Thoracic aorta (tissue), 2 donors: ENCODE measurements at places on chromosomes 16 and 17.

DNA sequence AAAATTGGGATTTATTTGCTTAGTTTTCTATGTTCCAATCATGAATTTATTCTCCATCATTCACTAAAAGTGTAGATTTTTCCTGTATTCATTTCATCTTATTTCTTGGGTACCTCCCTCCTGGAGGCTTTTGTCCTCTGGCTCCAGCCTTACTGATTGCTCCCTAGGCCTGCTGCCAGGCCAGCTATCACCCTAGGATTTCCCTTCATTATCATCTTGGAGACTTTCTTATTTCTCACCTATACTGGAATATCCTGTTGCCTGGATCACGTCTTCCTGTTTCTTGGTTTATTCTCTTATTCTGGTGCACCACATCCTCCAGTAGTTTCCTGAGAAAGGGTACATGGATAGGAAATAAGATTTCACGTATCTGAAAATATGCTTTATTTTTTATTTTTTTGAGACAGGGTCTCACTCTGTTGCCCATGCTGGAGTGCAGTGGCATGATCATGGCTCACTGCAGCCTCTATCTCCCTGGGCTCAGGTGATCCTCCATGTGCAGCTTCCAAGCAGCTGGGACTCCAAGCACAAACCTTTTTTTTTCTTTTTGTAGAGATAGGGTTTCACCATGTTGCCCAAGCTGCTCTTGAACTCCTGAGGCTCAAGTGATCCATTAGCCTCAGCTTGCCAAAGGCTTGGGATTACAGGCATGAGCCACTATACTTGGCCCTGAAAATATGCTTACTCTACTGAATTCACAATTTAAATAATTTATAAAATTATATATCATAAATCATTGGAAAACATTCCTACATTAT is 13.3 kb upstream of the KPNB1 start:
- no peak for DNase-seq

- no peak for DNase-seq
Observed at GRCh38 chr16:70565053-70565452, 41.4 kb downstream of the SF3B3 start.

- DNase-seq = no peak
Observed at GRCh38 chr17:35778641-35779196, 16.7 kb downstream of the MMP28 start.

GRCh38 chr17:74213861-74214391 is 555 bp downstream of the TTYH2 start:
- no peak for DNase-seq

GRCh38 chr17:51668155-51668962 is 408.0 kb downstream of the UTP18 start:
- DNase-seq = no peak

DNA sequence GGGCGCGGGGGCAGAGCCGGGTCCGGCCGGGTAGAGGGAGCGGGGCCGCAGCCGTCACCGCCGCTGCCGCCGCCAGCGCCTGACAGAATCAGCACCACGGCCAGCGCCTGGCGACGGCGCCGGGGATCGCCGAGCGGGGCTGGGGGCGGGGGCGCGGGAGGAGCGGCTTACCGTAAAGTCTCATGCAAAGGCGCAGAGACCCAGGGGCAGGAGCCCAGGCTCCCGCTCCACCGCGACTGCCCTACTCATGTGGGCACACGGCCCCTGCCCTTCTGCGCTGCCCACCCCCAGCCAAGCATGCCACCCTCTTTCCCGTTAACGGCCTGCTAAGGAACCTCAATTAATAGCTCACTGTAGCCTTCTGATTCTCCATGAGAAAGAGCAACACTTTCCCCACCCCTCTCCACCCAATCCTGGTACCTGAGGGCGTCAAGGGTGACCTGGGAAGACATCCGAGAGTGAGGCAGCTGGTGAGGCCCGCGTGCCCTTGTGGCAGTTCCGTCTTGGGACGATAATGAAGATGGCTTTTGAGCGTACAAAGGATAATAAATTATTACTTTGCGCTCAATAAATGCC is at the start of gene SEZ6:
Gene SEZ6 (minus strand): TSS at position 98 of the 576 bp plus-strand sequence. CDS start 164 bp downstream, outside the sequence.
- no peak for DNase-seq

DNA sequence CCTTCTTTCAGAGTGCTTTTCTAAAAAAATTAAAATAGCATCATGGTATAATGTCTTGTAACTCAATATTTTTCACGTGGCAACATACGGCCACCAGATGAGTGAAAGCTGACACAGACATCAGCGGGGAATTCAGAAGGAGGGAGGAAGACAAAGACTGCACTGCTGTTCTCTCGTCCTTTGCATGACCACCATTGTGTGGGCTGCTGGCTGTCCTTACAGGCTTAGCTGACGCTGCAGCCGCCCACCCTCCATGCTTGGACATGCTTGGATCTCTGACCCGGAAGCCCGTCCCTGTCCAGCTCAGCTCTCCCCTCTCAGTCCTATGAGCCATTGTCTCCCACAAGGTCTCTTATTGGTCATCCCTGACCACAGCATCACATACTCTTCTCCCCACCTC is 11.4 kb upstream of the MLYCD start:
- DNase-seq = no peak

- DNase-seq = no peak
Observed at GRCh38 chr16:56515665-56516064, 4.2 kb downstream of the BBS2 start.

- no peak for DNase-seq
Observed at GRCh38 chr17:75516619-75517296, 430 bp downstream of the TSEN54 start.

DNA sequence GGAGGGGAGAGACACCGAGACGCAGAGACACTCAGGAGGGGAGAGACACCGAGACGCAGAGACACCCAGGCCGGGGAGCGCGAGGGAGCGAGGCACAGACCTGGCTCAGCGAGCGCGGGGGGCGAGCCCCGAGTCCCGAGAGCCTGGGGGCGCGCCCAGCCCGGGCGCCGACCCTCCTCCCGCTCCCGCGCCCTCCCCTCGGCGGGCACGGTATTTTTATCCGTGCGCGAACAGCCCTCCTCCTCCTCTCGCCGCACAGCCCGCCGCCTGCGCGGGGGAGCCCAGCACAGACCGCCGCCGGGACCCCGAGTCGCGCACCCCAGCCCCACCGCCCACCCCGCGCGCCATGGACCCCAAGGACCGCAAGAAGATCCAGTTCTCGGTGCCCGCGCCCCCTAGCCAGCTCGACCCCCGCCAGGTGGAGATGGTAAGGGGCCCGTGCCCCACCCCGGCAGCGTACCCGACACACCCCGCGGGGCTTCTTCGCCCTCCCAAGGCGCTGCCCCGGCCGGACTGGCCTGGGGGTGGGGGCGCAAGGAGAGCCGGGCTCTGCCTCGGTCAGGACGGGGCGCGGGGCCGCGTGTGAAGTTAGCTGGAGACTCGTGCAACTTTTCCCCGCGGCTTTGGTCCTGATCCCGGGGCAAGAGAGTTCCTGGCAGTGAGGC is 427 bp downstream of the PPP1R1B start:
- DNase-seq = no peak

DNA sequence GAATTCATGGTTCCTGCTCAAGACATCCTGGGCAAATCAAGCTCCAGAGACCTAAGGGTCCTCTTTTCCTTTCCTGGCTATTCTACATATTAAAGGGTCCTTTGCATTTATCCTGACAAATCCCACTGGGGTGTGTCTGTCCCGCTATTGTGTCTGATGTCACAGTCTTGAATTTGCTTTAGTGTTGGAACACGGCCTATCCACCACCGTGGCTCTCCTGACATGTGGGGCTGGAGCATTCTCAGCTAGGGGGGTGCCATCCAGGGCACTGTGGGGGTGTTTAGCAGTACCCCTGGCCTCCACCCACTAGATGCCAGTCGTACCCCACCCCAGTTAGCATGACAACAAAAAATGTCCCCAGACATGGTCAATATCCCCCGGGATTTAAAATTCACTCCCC is 92.9 kb downstream of the IRF8 start:
- no peak for DNase-seq

GRCh38 chr17:16486373-16487250 is 5.4 kb downstream of the LRRC75A start:
- DNase-seq = peak; percentile 39

- DNase-seq = no peak
Observed at GRCh38 chr17:77475016-77475976, 334.5 kb downstream of the SEC14L1 start.

- no peak for DNase-seq
Observed at GRCh38 chr16:55398762-55399161, 74.8 kb downstream of the IRX6 start.

- DNase-seq = no peak
Observed at GRCh38 chr17:43880420-43880991, 26.8 kb downstream of the MPP2 start.

DNA sequence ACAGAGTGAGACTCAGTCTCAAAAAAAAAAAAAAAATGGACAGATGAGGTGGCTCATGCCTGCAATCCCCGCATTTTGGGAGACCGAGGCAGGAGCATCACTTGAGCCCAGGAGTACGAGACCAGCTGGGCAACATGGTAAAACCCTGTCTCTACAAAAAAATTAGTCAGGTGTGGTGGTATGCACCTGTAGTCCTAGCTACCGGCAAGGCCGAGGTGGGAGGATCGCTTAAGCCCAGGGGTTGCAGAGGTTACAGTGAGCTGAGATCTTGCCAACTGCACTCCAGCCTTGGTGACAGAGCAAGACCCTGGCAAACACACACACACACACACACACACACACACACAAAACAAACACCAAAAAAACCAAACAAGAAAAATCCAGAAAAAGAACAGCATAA is 7.7 kb upstream of the ENGASE start:
- DNase-seq = no peak

DNA sequence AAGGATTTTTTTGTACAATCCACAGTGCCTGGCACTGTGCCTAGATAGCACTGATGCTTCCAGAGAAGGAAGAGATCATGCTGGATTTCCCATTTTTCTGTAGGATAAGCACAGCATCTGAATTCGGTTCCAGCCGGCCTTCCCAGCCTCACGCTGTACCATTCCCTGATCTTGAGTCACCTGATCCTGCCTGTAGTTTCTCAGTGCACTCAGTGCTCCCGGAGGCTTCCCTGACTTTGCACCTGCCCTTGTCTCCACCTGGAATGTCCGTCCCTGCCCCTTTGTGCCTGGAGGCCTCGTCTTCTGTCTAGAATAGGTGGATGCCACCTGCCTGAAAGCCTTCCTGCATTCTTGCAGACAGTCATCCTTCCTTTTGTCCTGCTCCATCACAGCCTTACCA is 179.9 kb downstream of the CCDC182 start:
- DNase-seq = no peak

DNA sequence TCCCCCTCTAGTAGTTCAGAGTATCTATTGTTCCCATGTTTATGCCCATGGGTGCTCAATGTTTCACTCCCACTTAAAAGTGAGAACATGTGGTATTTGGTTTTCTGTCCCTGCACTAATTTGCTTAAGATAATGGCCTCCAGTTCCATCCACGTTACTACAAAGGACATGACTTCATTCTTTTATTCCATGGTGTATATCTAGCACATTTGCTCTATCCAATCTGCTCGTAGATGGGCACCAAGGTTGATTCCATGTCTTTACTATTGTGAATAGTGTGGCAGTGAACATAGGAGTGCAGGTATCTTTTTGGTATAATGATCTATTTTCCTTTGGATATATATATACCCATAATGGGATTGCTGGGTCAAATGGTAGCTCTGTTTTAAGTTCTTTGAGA is 169.2 kb upstream of the TBX2 start:
- no peak for DNase-seq

- DNase-seq = no peak
Observed at GRCh38 chr17:13419676-13420075, 182.1 kb downstream of the HS3ST3A1 start.

GRCh38 chr17:82373731-82374625 is 2.4 kb downstream of the UTS2R start:
- no peak for DNase-seq

- DNase-seq = no peak
Observed at GRCh38 chr16:78211946-78212345, 112.5 kb downstream of the WWOX start.

DNA sequence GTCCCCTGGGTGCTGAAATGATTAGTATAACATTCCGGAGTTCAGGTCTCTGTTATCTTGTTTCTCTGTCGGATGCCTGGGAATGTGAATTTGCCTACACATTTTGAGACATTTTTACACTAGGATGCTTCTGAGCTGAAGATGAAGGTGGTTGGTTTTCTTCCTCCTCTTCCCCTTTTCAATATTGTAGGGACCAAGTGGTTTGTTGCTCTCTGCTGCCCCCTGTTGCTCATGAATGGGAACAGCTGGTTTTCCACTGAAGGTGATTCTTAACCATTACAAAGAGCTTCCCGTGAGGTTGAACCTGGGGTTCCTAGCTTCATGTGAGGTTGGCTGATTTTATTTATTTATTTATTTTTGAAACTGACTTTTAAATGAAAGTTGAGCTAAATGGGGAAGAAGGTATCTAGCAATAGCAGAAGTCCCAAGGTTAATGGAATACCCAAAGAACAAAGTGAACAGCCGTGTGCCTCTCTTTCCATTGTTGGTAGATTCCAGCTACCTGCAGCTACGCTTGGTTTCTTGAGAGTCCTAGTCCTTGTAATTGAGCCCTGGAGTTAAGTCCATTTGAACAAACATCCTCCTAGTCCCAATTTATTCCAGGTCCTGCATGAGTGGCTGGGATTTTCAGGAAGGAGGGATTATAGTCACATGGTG is 983.9 kb upstream of the EEF2KMT start:
- DNase-seq = no peak

- DNase-seq = no peak
Observed at GRCh38 chr16:61555718-61556441, 480.4 kb downstream of the CDH8 start.

GRCh38 chr17:49452661-49453060 is 38.0 kb upstream of the PHB1 start:
- DNase-seq = no peak

DNA sequence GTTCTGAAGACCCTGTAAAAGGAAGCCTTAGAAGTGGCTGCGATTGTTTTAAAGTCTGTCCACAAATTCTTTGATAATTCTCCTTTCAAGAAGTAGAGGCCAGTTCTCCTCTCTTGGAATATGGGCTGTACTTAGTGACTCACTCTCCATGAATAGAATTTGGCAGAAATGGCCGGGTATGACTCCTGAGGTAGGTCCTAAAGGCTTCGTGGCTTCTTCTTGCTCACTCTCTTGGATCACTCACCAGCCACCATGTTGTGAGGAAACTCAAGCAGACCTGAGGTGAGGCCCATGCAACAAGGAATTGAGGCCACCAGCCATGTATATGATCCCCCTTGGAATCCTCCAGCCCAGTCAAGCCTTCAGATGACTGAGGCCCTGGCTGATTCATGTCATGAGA is 75.8 kb downstream of the WWOX start:
- DNase-seq = no peak

DNA sequence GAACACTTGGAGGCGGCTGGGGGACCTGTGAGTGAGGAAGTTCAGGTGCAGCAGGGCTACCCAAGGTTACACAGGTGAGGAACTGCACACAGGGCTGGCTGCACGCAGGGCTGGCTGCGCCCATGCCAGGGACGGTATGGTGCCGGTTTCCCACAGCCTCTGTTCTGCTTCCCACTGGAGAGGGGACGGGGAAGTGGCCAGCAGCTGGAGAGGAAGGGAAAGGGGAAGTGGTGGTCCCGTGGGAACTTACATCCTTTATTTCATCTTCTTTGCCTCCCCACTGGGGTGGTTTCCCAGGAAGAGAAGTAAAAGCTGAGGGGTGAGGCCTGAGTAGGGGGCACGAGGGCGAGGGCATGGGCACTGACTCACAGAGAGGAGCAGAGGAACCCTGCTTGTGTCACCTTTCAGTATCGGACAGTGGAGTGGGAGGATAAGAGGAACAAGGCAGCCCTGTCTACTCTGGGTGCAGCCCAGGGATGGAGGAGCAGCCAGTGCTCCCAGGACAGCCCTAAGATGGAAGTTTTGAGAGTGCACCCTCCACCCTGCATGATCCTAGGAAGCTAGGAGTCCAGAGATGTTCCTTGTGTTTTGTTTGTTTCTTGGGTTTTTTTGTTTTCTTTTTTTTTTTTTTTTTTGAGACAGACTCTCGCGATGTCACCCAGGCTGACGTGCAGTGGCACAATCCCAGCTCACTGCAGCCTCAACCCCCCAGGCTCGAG is 25.5 kb upstream of the CDH1 start:
- no peak for DNase-seq
